ENCODE measurements at places on chromosomes 7 and 10.

DNA sequence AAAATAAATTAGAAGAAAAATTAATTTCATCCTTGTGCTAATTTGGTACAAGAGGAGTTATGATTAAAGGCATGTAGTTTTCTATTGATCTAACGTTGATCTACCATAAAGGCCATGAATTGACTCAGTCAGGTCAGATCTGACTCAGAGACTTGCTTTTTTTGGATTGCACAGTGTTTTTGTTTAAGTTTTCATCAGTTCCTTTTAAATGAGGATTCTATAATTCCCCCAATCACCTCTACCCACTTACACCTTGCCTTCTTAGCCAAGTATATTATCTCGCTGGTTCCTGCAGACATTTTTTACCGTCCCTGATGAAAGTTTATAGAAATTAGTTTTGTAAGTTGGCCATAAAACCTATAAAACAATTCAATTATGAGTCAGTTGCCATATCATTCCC is 132.4 kb upstream of the PALS2 start:
- no peak for DNase-seq

GRCh38 chr7:139186146-139186545 is 44.9 kb upstream of the UBN2 start:
- no peak for DNase-seq

- peak; percentile 65 for DNase-seq
Measured at GRCh38 chr10:16752099-16752498, 65.1 kb downstream of the RSU1 start.

- no peak for DNase-seq
Measured at GRCh38 chr10:21705828-21706176, 171.8 kb downstream of the MLLT10 start.

DNA sequence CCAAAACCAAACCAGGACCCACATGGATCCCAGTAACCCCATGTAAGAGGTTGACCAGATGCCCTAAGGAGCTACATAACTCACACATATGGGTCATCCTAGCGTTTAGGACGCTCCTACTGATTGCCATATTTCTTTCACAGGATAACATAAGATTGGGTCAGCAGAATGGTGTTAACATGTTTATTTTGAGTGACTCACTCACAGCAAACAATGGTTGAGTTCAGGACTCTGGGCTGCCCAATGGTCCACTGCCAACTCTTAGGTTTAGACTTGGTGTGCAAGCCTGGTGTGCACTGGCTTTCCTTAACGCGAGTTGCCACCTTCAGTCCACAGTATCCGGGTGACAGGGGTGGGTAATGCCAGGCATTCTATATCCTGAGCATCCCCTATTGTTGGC is 211.5 kb downstream of the GPAM start:
- no peak for DNase-seq

DNA sequence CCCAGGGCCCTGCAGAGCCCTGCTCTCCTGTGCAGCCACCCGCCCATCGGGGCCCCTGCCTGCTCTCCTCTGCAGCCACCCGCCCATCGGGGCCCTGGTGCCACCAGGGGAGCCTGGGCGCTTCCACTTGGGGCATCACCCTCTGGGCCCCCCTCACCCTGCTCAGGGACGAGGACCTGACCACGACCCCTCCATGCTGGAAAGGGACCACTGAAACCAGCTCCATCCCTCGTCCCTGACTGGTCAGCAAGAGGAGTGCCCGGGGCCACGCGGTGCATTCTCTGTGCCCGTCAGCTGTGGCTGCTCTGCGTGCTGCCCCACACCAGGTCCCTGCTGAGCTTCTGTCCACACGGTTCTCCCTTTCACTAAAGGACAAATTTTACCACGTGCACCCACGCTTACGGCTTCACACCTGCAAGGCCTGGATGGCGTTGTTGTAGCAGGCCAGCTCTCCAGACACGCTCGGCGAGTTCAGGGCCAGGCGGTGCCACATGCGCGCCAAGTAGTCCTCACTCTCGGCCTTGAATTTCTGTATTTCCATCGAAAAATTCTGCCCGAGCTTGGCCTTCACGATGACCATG is 57.6 kb downstream of the CFAP46 start:
- no peak for DNase-seq

DNA sequence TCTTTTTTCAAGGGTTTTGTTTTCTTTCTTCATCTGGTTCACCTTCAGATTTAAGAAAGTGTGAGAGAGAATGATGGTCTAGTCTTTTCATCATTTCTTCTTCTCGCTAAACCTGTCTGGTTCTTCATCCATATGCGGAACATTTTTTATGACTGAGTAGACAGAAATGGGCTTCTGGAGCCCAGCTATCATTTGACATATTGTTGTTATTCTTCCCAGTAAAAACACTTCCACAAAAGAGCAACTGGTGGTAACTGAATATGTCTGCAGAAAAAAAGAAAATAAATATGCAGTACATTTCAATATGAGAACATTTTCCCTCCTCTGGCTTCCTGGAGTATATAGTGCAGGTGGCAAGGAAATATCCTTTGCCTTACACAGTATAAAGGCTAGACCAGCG is 209.5 kb downstream of the JCAD start:
- no peak for DNase-seq

DNA sequence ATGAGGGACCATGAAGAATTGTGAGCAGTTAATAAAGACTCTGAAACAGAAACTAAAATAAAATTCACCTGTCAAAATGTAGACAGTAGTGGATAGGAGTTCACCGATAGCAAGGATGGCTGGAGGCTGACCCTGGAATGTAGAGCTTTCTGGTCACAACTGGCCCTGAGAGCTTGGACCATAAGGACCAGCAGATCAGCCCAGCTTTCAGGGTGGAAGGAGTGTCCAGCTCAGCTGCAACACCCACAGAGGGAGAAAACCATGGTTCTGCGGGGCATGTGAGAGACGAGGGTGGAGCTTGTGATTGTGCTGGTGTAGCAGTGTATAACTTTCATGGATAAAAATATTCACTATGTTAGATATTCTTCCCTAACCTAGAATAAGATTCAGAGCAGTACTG is 199.9 kb downstream of the KCND2 start:
- no peak for DNase-seq

GRCh38 chr7:2844153-2845033 is at the start of gene GNA12:
GNA12 (minus strand) TSS chr7:2844308; CDS start chr7:2844161, 147 bp downstream.
- DNase-seq, result peak; percentile 98

- DNase-seq, result no peak
Measured at GRCh38 chr10:118805146-118805545, 50.4 kb upstream of the CACUL1 start.

DNA sequence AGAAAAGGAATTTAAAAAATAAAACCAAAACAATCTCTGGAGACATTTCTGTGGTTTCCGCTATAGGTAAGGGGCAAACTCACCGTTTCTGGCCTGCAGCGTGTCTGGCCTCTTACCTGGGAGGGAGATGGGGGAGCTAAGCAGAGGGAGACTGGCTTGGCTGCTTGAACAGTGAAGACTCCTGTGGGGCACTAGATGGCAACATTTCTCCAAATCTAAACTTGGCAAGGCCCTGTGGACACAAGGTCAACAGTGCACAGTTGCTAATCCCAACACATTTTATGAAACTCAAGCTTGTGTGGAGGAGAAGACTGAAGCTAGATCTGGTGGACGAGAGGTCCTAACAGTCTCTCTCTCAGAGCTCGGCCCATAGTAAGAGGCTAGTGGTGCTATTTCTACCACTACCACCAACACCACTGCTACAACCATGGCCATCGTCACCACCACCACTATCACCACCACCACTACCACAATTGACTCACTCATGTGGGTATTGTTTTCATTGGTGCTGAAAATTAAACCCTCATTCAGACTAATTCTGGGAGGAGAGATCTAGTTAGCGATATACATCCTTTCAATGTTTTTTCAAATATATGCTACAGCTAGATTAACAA is 28.4 kb upstream of the CDHR3 start:
- DNase-seq, result peak; percentile 61

- DNase-seq, result no peak
Measured at GRCh38 chr10:33293076-33293475, 41.4 kb downstream of the NRP1 start.

DNA sequence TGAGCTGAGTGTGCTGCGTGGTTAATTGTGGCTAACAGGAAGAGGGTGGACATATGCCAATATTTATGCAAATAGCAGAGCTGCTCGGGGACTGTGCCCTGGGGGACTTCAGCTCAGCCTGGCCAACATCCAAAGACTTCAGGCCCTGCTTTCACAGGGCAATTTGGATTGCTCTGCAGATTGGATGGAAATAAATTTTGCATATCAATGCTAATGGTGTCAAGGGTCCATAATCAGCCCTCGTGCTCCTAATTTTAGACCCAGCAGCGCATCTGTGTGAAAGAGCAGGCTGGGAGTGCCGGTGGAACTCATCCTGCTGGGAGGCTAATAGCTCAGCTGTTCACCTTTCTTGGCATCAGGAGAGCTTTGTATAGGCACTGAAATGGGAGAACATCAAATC is 270.1 kb downstream of the TCERG1L start:
- DNase-seq, result no peak

DNA sequence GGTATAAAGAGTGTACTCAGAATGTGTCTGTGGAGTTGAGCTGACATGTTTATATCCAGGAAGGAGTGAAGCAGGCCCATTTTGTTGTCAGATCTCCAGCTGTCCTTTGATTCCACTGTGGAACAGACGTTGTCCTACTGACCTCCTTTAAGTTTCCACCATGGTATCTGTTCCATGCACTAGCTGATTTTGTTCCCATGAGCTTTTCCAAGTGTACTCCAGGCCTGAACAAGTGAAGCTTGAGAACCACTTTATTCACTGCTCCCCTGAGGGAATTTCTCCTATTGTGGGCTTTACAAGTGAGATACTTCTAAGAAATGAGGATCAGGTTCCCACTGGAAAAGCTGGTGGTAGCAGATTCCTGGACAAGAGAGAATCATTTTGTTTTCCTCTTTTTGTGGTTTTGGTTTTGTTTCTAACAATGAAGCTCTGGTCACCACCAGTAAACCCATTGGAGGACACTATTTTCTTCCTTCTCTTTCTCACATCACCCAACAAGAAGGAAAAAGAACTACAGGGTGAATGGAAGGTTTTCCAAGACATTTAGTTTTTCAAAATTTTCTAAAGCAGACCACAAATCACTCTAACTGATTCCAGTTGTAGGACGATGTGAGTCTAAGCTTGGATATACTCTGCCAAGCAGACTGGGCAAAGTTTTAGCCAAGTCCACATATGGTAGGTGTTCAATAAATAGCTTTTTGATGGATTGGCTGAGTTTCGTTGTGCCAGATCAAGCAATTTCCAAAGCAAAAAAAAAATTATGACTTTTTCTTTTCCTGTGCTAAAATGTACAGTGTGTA is 144.2 kb downstream of the JCAD start:
- DNase-seq, result no peak

DNA sequence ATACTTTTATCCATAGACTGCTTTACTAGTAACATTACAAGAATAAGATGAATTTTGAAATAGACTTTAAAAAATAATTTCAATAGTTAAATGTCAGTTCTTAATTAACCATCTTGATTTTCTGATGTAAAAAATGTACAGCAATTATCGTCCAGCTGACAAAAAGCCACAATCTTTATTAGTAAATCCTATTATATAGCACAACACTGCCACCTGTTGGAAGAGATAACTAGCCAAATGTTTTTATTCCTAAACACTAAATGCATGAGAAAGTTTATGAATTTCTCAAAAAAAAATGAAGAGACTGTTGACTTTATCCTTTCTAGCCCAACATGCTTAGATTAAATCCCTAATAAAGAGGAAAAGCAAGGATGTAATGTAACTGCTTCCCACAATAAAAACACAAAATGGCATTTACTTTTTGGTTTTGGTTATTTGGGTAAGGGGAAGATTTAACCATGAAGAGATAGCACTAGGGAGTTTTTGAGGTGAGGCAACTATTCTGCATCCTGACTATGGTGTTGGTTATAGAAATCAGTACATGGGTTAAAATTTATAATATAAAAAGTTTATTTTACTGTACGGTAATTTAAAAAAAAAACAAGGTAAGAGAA is 8.0 kb downstream of the COA1 start:
- DNase-seq, result no peak

DNA sequence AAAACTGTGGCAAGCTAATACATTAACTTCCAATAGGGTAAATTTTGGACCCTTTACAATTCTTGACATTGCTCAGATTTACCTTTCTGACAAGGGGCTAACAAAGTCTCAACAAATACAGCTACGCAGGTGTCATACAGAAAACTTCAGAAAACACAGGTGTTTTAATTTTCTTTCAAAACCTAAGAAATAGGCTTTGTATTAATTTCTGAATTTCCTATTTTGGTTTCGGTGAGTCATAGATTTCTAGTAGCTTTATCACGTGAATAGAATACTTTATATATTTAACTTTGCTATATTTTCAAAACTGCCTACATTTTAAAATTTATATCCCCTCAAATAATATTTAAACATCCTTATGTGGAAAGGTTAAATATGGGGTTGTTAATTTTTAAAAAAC is 215.3 kb downstream of the DGKB start:
- DNase-seq, result no peak

GRCh38 chr10:20614911-20615310 is 282.2 kb downstream of the NEBL start:
- no peak for DNase-seq

DNA sequence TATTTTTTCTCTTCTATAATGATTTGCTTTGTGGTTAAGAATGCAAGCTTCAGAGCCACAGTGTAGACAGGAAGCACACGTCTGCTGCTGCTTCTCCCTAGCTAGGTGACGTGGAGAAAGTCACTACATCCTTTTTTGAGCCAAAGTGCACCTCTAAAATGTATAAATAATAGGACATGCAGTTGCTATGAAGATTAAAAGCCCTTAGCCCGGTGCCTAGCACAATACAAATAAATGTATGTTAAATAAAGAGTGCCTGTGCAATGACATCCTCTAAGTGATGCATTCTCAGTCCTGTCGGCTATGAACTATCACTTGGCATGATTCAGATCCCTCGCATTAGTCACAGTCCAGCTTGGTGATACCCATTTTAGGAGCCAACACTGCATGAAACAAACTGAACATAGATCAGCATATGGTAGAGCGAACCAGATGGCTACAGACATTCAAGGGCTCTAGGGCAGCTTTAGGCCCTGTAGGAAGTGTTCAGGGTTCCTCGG is 4.8 kb upstream of the TRDMT1 start:
- DNase-seq, result no peak

DNA sequence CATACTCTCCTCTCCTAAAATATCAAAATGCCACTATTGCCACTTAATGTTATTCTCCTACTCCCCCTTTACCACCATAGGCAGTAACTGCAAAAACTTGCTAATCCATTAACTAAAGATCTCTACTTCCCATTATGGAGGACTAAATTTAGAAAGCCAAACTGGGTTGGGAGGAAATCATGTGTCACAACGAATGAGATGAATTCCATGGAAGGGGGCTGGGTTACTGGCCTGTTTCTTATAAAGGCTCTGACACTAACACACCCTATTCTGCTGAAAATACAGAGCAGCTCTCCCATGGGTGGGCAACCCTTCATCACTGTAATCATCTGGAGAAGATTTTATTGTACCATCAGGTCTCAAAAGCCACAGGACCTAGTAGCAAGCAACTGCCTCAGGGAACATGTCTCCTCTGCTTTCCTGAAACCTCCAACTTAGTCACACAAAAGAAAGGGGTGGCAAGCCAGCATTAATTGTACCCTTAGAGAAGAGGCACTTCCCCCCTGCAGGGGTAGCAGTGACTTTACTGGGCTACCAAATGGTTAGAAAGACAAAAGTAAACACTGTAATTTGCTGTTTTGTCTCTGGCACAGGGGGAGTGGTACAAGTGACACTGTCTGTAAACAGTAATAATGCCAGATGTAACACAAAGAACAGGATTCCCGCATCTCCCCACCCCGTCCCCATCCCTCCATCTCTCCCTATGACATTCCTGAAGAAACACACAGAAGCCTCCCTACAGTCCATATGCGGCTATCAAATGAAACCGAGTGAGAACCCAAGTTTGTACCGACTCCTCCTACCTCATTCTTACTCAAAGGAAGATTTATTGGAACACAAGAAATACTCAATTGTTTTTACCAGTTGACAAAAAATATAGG is 81.6 kb downstream of the ARMH3 start:
- no peak for DNase-seq

- no peak for DNase-seq
Measured at GRCh38 chr10:48672596-48673265, 11.9 kb upstream of the WDFY4 start.
